HCT116 (cell line): ENCODE measurements at places on chromosomes 3 and 15.

GRCh38 chr3:10552631-10552943 lies 47.2 kb upstream of the ATP2B2 start:
- DNase-seq: no peak

GRCh38 chr3:197957790-197958133 lies 2.3 kb upstream of the LMLN start:
- no peak for DNase-seq

DNA sequence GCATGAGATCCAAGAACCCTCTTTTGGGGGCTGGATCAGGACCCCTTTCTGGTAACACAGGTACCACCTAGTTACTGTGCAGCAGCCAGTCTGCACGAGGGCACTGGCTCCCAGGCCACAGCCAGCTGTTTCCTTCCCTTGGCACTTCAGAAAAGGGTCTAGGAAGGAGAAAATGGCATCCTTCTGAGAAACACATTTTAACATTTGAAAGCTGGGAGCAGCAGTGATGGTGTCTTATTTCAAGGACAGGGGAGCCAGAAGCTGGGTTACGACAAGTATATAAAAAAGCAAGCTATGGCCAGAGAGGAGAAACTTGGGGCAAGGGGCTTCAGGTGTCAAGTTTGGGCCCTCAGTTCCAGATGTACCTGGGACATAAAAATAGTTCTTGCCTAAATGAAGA lies 282.8 kb downstream of the CTNNB1 start:
- no peak for DNase-seq

GRCh38 chr15:41794081-41794480 lies 19.8 kb downstream of the MAPKBP1 start:
- no peak for DNase-seq

- DNase-seq: no peak
Observed at GRCh38 chr3:155957412-155957880, 87.0 kb downstream of the GMPS start.
